Activated T-helper 9 cell treated with anti-CD3 and anti-CD28 coated beads, Interleukin-2, amount 50 U/mL, for 16 hours (primary cell): ENCODE measurements at places on chromosomes 13 and 19.

- DNase-seq: no peak
These were observed 655 bp upstream of the S1PR5 start for GRCh38 chr19:10517760-10518443.

DNA sequence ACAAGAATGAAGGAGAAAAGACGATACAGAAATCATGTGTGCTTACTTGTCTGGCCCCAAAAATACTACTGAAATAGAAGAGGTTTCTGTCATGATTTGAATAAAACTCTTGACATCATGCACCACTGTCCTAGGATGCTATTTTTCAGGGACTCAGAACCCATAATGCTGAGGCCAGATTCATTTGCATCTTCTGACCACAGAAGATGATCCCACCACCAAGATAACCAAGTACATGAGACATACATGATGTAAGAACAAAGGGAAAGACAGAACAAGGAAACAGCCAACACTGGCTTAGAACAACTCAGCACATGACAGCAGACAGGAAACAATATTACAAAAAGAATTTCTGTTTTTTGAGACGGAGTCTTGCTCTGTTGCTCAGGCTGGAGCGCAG, 2.5 kb downstream of the ZNF552 start:
- DNase-seq: no peak

GRCh38 chr13:105928048-105928447, 607.4 kb downstream of the EFNB2 start:
- DNase-seq: no peak

GRCh38 chr13:110123041-110123809, 183.7 kb downstream of the COL4A1 start:
- no peak for DNase-seq

- no peak for DNase-seq
These were observed 116.2 kb downstream of the TBC1D4 start for GRCh38 chr13:75365724-75366173.

GRCh38 chr13:54449922-54450321, 1421.3 kb downstream of the OLFM4 start:
- DNase-seq: no peak

GRCh38 chr13:77506874-77507273, 28.6 kb upstream of the SCEL start:
- no peak for DNase-seq

GRCh38 chr19:16133818-16134217, 9.7 kb upstream of the HSH2D start:
- no peak for DNase-seq

GRCh38 chr13:48496271-48497161, 36.4 kb downstream of the RCBTB2 start:
- no peak for DNase-seq

- DNase-seq: no peak
These were observed 14.3 kb downstream of the IER2 start for GRCh38 chr19:13164343-13165161.

GRCh38 chr13:26985285-26985878, 186.2 kb downstream of the USP12 start:
- peak; percentile 37 for DNase-seq

- no peak for DNase-seq
These were observed 49.1 kb downstream of the SAE1 start for GRCh38 chr19:47179653-47180310.

- DNase-seq: no peak
These were observed 659 bp downstream of the GNA11 start for GRCh38 chr19:3094601-3095440.

GRCh38 chr19:3696660-3696995, 3.6 kb downstream of the PIP5K1C start:
- DNase-seq: no peak

GRCh38 chr19:13033819-13034611, 38.7 kb downstream of the NFIX start:
- no peak for DNase-seq

GRCh38 chr13:40666933-40667621, 636 bp upstream of the FOXO1 start:
- peak; percentile 22 for DNase-seq

DNA sequence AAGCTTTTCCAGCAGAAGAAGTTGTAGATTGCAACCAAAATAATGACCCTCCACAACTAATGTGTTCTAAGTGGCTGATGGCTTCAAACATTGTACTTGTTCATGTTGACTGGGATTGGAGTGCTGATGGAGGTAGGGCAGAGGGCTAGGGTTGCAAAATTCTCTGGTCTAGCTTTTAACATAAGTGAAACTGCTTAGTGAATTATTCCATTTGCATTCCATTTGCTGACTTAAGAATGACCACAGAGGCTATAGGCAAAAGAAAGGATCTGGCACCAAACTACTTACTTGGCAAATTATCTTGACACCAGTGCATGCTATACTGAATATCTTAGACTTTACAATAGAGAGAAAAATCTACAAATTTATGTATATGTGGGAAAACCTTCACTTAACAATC, 287.0 kb downstream of the FGF9 start:
- DNase-seq: no peak

DNA sequence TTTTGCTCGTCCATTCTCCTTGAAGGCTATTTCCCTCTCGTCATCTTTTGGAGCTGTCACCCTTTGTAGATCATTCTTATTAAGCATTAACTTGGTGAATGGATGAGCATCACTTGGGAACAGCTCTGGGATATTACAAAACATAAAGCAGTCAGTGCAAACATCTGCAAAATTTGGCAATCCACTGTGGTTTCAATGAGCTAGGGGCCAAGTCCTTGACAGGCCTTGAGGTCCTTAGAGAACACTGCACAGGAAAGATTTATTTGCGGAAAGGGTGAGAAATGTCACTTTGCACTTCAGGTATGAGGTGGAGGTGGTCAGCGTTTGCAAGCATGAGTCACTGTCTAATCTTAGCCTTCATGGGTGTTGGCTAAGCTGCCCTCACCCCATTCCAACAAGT, 239.7 kb upstream of the MAB21L1 start:
- no peak for DNase-seq

- no peak for DNase-seq
These were observed 866 bp upstream of the ZSWIM4 start for GRCh38 chr19:13794398-13794756.

DNA sequence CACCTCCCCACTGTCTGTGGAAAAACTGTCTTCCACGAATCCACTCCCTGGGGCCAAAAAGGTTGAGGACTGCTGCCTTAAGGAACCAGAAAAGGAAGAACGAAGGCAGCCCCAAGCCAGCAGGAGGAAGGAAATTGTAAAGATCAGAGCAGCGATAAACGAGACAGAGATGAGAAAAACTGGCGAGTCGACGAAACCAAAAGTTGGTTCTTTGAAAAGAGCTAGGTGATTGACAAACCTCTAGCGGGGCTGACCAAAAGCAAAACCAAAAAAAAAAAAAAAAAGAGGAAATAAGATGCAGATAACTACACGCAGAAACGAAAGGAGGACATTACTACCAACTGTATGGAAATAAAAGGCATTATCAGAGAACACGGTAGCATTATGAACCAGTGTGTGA, 76.9 kb downstream of the GADD45B start:
- peak; percentile 27 for DNase-seq

DNA sequence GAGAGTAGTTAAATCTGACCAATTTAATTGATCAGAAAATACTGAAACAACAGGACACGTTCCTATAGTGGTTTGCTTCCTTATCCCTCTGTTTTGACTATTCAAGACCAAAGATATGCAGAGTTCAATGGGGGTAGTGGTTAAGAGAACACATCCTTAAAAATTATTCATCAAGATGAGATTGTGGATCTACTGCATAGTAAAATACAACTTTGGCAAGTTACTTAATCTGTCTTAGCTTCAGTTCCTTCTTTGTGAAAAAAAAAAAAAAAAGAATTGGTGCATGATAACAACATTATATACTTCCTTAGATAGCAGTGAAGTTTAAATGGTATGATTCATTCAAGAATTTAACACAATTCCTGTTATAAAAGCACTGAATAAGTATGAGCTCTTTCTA, 552.1 kb downstream of the DCT start:
- DNase-seq: no peak

- DNase-seq: no peak
These were observed 31.8 kb downstream of the EFNA2 start for GRCh38 chr19:1317274-1318003.

- no peak for DNase-seq
These were observed 15.4 kb downstream of the RB1 start for GRCh38 chr13:48318821-48319511.

GRCh38 chr19:40363069-40363468, 14.6 kb downstream of the PLD3 start:
- DNase-seq: no peak

DNA sequence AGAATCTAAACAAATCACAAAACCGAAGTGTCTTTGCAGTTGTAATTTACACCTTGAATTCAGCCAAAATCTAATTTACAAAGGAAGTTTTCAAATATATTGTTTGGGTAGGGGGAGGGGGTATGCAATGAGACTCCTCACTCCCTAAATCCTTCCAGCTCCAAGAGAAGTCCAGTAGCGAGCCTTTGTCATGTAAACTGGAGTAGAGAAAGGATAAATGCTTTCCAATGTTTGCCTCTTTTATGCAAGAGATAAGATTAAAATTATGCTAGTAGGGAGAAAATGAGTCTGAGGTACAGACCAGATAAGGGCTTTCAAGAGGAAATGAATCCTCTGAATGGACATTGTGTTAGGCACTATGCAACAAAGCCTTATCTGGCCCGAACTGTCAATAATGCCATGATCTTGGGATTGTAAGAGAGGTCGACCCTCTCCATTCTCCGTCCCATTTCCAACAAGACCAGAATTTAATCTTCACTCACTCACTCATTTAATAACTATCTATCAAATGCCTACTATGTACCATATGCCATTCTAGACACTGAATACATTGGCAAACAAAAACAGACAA, 199.2 kb downstream of the LACC1 start:
- DNase-seq: no peak

DNA sequence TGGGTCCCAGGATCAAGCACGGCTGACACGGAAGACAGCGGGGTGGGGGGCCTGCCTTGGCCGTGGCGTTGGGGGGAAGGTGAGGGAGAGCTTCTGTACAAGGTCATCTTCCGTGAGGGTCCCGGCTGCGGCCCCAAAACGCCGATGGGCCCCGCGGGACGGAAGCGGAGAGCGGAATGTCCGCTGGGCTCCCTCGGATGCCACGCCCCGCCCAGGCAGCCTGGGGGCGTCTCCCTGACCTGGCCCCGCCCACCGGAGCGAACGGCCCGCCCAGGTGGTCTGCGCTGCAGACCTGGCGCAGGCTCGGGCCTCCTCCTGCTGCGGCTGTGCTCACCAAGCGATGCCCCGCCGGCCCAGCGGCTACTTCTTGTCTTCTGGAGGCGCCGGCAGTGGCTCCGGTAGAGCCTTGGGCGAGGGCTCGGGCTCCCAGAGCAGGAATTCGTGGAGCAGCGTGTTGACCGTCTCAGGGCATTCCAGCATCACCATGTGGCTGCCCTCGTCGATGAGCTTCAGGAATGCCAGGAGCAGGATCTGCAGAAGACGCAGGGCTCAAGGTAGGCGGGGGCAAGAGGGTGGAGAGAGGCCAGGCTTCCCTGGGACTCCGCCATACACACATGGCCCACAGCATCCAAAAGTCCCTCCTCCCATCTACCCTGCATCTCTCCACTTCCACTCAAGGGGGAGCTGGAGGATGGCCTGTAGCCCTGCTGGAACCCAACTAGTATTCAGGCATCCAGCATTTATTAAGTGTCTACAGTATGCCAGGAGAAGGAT, 10.7 kb downstream of the ABHD8 start:
- peak; percentile 70 for DNase-seq

DNA sequence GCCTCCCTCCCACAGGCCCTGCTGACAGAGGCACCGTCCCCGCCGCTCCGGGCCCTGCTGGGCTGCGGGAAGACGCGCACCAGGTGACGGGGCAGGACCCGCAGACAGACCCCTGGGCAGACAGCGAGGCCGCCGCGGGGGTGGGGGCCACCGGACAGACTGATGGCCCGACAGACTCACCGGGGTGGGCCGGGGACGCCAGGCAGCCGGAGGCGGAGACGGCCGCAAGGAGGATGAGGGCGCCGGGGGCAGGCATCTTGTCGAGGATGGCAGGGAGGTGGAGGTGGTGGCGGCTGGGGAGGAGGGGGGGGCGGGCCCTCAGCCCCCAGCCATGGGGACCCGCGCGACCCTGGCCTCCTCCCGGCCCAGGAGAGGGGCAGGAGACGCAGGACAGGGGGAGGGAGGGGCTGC, 309 bp downstream of the LMTK3 start:
- no peak for DNase-seq

GRCh38 chr13:34884366-34884765, 57.7 kb upstream of the NBEA start:
- DNase-seq: no peak

GRCh38 chr13:113567681-113568080, 16.9 kb upstream of the TFDP1 start:
- no peak for DNase-seq

DNA sequence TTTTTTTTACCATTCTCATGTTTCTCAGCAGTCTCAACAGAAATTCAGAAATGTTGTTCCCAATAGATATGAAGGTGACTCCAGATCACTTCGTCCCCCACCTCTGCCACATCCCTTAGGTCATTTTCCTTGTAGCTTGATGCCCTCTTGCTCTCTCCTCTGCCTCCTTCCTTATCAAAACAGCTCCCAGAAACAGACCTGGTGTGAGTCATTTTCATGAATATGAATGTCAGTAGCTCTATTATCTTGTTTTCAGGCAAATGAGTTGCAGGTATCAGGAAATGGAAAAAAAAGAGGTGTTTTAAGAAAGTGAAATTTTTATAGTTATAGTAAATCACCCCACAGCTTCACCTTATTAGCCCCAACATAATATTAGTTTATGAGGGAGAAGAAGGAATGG, 539.3 kb downstream of the SUCLA2 start:
- DNase-seq: no peak

DNA sequence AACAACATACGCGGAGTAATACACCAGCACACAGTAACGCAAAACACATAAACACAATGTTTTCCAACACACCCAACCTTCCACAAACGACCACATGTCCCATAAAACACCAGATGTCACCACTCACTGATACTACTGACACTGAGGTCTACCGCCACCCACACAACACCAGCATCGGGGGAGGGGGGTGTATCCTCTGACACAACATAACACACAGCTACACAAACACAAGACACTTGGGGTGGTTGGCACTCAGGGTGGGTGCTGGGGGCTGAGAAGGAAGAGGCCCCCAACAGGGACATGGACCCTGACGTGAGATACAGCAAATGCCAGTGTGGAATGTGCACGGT, 1.5 kb upstream of the KCNN4 start:
- no peak for DNase-seq

GRCh38 chr19:7652061-7652641, 15.2 kb downstream of the STXBP2 start:
- peak; percentile 84 for DNase-seq
